Central memory CD8-positive, alpha-beta T cell (primary cell): ENCODE measurements at places on chromosomes 7 and 10.

DNA sequence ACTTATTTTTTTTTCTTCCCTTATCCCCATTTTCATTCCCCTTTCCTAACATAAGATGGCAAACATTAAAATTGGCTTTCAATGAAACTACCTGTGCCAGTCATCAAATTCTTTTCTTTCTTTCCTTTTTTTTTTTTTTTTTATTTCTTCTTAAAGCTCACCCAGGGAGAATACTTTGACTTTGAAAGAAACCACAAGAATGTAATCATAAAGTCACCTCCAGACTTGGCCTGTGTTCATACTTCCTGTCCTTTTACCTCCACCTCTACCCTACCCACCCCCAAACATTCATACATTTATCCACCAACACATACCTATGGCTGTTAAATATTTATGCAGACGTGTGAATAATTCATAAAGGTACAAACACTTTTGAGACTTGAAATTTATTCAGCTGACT, 254.6 kb downstream of the SLC25A13 start:
- DNase-seq, result no peak

- no peak for DNase-seq
Measured at GRCh38 chr10:75400771-75401568, 594 bp downstream of the ZNF503 start.

DNA sequence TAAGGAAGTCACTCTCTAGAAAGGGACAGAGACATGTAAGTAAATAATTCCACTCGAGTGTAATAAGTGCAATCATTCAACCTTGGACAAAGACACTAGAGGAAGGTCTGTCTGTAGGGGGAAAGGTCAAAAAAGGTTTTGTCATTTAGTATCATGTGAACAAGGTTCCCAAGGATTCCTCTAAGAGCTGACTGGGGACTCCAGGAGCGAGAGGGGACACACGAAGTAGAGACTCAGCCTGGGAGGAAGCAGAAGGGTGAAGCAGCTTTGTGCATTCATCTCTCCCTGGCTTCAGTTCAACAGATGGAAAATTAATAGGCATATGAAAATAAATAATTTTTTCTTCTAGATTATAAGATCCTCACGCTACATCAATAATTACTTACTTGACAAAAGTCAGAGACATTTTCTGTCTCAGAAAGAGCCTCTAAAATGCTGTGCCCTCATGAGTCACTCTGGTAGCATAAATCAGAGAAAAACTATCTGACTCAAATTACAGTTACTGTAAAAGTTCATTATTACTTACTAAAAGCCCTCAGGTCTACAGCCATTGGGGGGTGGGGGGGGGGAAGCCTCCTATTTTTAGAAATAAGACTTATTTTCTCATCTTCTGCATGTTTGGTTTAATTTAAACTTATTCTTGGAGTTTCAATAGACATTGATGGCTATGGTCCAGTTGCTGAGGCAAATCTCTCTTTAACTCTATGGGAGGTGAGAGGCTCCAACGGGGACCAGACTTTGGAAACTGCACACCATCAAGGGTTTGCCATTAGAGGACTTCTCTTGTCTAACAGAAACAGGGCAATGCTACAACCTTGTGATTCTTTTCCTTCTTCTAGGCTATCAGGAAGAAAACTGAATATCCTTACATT, 275.1 kb upstream of the KLF14 start:
- no peak for DNase-seq

GRCh38 chr10:49831352-49832035, 69.4 kb upstream of the OGDHL start:
- DNase-seq, result no peak

GRCh38 chr7:24545215-24545614, 28.0 kb upstream of the PALS2 start:
- DNase-seq, result no peak

DNA sequence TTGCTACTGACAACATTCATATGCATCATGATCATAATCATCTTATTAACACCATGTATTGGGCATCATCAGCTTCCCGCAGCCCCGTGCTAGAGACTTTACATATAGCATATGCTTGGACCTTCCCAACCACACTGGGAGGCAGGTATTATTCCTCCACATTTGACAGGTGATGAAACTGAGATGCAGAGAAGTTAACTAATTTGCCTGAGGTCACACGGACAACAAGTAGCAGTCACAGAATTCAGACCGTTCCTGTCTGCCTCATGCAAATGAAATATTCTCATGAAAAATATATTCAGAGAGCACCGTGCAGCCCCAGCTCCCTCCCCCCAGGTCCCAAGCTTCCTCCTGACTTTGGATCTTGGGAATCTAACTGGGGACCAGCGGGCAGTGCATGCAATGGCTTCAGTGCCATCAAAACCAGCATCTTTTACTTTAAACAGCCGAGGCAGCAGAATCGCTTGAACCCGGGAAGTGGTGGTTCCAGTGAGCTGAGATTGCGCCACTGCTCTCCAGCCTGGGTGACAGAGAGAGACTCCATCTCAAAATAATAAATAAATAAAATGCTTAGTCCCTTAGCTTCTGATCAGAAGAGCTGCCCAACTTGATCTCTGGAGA, 112.2 kb upstream of the GPR26 start:
- no peak for DNase-seq

GRCh38 chr10:101290431-101290830, 61.2 kb upstream of the LBX1 start:
- no peak for DNase-seq

DNA sequence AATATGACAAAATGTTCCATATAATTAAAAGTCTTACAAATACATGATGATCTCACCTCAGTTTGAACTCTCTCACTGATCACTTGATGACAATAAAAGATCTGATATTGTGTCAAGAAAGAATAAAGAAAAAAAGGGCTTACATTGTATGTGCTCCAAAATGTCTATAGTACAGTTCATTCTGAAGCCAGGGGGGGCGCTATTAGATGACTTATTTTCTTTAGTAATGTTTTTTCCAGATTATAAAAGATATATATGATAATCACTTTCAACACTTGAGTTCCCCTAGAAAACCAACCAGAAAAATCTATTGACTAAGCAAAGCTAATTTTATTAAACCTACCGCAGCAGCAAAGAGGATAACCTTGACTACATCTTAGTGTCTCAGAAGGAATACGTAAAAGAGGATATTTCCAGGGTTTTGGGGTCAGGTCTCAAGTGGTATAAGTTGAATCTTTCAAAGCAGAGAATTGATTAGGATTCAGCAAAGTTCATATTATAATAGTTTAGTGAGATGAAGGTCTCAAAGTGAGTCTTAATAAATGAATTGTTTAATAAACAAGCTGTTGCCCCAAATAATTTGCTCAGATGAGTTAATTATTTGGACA, 55.8 kb downstream of the PTN start:
- DNase-seq, result no peak

- DNase-seq, result no peak
Measured at GRCh38 chr7:46764100-46764936, 817.6 kb downstream of the TNS3 start.

DNA sequence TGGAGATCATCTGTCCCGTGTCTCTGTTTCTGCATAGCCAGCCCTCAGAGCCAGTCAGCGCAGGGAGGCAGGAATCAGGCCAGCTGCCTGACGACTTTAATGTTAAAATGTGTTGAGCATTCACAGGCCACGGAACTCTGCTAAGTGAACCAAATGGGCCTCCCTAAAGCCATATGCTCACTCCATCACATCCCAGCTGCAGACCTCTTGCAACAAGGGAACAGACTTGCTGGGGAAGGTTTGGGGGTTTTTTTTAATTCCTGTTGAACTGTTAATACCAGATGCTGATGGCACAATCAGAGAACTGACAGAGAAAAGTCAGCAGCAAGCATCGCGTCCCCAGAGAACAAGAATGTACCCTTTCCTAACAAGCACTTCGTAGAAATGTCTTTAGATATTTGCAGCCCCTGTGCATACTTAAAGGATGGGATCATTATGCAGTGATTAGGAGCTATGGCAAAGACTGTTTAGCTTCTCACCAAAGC, 900.4 kb upstream of the AUTS2 start:
- DNase-seq, result no peak

DNA sequence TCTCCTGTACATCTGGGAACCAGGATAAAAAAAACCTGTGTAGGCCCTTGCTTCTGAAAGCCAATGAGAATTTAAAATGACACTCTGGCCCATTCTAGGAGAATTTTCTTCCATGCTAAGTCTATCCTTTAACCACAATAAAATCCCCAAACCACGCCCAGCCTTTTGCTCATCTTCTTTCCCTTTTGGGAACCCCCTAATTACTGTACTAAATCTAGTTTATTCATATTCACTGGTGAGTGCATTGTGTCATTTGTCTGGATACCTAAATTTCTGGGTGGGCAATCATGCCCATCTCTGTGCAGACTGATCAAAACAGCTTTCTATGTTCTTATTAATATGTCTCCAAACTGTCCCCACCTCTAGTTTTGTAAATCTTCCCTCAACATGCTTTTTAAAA, 11.7 kb upstream of the CDK14 start:
- no peak for DNase-seq

- no peak for DNase-seq
Measured at GRCh38 chr10:75283078-75283670, 47.4 kb upstream of the COMTD1 start.

GRCh38 chr7:106618480-106618879, 42.5 kb downstream of the CCDC71L start:
- no peak for DNase-seq

GRCh38 chr10:49633327-49634068, 19.7 kb downstream of the CHAT start:
- DNase-seq, result no peak

GRCh38 chr7:46908770-46909169, 673.1 kb downstream of the TNS3 start:
- DNase-seq, result no peak

DNA sequence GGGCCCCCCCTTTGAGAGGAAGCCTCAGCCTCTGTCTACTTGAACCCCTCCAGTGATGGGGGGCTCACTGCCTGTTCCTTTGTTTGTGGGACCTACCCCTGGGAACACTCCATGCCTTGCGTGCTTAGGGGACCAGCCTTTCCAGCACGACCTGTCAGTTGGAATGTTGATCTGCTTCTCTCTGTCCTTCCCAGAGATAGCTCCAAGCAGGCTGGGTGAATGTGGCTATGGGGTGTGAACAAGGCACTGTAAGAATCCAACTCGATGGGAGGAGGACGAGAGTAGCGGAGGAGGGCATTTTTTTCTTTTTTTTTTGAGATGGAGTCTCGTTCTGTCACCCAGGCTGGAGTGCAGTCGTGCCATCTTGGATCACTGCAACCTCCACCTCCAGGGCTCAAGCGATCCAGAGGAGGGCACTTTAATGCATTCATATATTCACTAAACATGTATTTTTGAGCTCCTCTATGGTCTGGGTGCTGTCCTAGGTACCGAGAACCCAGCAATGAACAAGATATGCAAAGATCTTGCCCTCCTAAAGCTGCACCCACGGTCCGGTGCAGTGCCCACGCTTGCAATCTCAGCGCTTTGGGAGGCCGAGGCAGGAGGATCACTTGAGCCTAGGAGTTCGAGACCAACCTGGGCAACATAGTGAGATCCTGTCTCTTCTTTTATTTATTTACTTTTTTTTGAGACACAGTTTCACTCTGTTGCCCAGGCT, 8.5 kb downstream of the CLIP2 start:
- DNase-seq, result no peak

DNA sequence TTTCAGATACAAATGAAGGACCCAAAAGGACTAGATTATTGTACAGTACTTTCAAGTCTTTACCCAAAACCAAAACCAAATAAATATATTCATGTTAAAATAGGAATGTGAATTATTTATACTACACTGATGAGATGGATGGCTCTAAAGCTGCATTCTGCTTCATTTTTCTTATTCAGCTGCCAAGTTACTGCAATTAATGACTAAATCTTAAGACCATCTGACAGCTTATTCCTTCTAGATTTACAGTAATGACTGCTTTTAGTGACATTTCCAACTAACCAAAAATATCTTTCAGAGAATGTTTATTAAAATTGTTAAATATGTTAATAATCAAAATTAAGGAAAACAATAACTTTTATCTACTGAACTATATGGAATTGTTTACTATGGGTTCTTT, 20.9 kb downstream of the ENKUR start:
- DNase-seq, result no peak

DNA sequence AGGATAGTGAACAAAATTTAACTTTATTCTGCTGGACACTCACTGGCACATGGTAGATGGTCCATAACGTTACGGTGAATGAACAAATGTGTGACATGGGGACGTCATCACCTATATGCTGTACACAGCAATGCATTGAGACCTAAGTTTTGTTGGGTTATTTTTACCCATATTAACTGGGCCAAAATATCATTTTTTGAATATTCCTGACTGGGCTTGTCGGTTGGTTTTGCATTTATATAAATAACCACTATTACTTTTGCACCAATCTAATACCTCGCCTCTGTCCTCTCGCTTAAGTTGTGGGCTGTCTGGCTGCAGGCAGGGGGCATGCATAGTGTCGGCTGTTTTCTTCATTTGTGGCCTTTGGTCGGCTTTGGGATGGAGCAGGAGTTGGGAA, 161.7 kb downstream of the USP6NL start:
- DNase-seq, result no peak

DNA sequence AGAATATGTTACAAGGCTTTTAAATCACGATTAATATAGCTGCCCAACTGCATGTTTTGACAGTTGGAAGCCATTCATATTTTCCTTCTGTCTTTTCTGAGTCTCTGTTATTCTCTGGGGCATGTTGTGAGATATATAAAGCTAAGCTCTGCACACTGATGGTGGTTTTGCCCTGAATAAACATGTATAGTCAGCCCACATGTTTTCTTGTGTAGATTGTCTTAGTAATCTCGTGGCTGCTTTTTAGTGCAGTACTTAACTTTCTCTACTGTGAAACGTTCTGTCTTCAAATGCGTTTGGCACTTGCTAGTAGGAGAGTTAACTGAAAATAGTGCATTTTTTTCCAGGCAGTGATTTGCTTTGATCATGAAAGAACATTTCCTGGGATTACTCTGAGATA, 268.5 kb downstream of the DNAJB9 start:
- DNase-seq, result no peak

DNA sequence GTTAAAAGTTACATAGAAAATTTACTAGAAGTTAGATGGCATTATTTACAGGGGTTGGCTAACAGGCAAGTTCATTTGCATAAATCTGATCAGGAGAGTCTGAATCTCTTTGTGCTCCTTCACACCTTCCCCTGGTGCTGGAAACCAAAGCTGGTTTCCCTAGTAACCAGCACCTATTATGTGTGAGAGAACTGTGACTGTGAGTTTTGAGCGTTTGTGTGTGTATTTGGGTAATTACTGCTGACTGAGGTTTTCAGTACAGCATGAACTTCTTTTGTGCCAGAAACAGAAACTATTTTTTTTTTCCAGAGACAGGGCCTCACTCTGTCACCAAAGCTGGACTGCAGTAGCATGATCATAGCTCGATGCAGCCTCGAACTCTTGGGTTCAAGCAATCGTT, 10.3 kb upstream of the IFIT1B start:
- DNase-seq, result no peak

- DNase-seq, result no peak
Measured at GRCh38 chr10:56823849-56824248, 462.8 kb upstream of the ZWINT start.

- no peak for DNase-seq
Measured at GRCh38 chr7:10677211-10677610, 296.5 kb upstream of the PHF14 start.

- DNase-seq, result no peak
Measured at GRCh38 chr7:90560730-90561129, 35.4 kb upstream of the CDK14 start.

- no peak for DNase-seq
Measured at GRCh38 chr7:40584667-40585433, 450.0 kb downstream of the SUGCT start.
